ENCODE measurements at places on chromosomes 2 and 18. TPM values are rescaled to one million over a fixed set of nuclear protein-coding genes. Genes with fewer than 3 reads are reported as not detected.

HDHD2 gene
- total RNA-seq: 14.7 TPM

DNA sequence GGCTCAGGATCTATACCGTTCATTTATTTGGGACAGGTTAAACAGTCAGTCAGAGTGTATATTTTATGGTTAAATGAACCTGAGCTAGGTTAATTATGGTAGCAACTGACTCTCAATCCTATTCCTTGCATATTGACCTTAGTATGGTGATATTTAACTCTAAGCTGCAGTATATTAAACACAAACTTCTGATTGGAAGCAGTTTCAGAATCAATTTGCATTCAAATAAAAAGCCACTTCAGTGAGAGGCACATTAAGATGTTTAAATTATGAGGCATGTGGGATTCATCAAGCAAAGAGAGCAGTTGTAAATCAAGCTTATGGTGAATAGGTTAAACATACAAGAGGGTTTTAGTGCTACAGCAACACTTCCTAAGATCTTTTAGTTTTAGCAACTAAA, 40.4 kb downstream of the FRZB start:
- DNase-seq: no peak

LINC00305 gene
- not detected for total RNA-seq

C2orf78 gene
- not detected for total RNA-seq

CELF4 gene
- 0.11 TPM for total RNA-seq

DNA sequence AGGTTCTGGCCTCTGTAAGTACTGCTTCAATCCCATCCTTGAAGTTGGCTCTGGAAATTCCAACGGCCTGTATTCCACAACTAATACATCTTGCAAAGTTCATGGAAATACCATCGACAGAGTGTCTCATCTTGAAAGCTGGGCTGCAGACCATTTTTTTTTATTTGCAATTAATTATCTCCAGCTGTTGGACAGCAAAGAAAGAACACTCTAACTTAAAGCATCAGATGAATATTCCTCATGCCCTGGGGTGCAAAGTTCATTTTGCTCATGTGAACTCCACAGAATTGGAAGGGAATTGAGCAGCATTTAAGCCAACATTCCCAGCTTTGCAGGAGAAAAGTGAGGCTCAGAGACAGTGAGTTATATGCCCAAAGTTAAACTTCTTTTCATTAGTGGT, 96.5 kb upstream of the PIEZO2 start:
- DNase-seq: no peak

- no peak for DNase-seq
Measured at GRCh38 chr2:142582317-142582716, 295.1 kb upstream of the KYNU start.

DNA sequence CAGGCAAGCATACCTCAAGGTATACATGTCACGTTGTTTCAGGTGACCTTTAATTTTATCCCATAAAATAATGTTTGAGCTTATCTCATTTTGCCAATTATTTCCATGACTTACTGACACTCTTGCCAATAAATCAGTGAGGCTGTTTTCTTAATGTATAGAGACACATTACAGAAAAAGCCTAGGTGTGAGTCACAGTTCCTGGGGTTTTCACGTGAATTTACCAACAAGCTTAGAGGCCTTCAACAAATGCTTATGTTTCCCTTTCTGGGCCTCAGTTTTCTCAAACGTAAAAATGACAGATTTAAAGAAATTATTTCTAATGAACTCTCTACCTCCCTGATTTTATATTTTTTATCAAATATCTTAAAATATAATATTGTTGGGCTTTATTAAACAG, 517.5 kb upstream of the SPHKAP start:
- no peak for DNase-seq

GRCh38 chr2:95333888-95334338, 36.8 kb downstream of the KCNIP3 start:
- DNase-seq: no peak

DNA sequence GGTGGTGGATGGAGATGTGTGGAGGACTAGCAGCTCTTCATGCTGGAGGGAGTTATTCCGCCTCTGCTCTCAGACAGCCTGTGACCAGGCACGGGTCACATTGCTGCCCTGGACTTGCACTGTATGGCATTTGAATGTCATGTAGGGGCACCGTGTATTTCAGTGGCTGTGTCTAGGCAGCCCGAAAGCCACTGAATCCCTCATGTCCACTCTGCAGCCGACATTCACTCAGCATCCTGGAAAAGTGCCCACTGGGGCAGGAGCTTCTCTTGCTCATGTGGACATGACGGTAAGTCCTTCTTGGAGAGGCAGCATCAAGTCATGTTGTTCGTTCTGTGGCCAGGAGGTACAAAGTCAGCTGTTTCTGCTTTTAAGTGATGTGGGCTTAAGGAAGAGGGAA, 127.9 kb downstream of the SH3RF3 start:
- no peak for DNase-seq

DNA sequence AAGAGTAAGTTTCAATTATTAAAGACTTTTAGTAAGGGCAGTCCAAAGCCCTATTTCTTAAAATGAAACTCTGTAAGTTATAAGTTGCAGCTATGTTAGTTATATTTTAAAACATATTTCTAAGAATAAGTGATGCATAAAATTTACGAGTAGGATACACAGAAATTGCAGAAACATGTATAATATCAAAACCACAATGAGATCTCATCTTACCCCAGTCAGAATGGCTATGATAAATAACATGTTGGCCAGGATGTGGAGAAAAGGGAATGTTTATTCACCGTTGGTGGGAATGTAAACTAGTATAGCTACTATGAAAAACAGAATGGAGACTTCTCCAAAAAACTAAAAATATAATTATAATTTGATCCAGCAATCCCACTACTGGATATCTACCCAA, 201.2 kb downstream of the CBLN2 start:
- DNase-seq: no peak

DOK6 gene
- not detected for total RNA-seq

DNA sequence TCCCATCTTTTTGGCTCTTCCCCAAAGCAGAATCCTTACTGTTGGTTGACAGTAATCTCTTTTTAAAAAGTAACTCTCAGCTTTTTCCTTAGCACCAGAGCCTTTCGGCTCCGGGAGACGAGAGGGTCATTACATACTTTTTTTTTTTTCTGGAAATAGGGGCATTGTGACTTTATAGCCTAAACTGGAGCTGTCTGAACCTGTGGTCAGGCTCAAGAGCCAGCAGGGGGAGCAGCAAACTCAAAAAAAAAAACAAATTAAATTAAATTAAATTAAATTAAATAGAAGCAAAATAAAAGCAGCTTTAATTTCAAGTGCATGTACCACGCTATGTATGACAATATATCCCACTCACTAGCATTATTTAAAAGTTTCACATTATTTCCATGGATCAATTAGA, 156.6 kb downstream of the DTNA start:
- no peak for DNase-seq

DNA sequence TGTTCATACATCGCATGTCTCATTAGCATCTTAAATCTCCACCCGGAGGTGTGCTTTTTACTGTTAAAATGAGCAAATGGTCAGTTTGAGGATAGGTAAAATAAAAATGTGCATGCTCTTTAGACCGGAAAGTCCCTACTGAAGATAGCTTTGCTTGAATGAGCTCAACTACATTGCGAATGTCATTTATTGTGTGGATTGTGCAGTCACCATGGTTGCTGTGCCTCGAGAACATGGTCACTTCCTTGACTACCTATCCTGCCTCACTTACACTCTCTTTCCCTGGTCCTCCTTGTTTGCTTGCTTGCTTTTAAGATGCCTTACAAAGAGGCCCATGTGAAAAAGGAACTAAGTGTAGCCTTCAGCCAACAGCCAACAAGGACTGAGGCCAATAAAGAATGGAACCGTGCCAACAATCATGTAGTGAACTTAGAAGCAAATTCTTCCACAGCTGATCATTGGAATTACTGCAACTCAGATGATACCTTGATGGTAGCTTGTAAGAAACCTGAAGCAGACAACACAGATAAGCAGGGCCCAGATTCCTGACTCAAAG, 72.2 kb upstream of the BARD1 start:
- DNase-seq: no peak

IL1B gene
- total RNA-seq: not detected

LONRF2 gene
- not detected for total RNA-seq

GRCh38 chr2:73307720-73308119, 14.4 kb upstream of the EGR4 start:
- no peak for DNase-seq

DNA sequence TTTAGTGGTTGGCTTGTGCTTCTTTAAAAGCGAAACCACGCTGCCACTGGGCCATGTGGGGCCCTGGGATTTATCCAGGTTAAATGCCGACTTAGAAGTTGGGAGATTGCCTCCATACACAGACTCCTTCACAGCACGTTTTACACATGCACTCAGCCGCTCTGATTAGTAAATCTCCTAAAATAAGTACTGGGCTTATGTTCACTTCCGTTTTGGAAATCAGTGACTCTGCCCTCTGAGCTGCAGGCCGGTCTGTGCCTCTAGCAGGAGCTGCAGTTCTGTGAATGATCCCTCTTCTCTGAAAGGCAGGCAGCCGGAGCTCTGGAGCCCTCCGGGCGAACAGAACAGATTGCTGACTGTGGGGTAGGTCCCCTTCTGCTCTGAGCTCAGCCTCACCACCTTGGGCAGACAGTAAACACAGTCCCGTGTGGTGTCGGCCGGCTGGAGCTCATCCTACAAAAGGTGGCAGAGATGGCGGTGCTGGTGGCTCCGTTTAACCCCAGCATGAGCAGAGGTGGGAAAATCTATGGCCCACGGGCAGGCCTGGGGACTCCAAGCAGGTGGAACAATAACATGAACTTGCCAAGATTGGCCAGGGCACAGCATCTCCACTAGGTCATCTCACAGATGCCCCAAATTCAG, 9.8 kb upstream of the RAB17 start:
- DNase-seq: no peak

GRCh38 chr2:191664823-191665677, 12.9 kb upstream of the NABP1 start:
- DNase-seq: no peak

DNA sequence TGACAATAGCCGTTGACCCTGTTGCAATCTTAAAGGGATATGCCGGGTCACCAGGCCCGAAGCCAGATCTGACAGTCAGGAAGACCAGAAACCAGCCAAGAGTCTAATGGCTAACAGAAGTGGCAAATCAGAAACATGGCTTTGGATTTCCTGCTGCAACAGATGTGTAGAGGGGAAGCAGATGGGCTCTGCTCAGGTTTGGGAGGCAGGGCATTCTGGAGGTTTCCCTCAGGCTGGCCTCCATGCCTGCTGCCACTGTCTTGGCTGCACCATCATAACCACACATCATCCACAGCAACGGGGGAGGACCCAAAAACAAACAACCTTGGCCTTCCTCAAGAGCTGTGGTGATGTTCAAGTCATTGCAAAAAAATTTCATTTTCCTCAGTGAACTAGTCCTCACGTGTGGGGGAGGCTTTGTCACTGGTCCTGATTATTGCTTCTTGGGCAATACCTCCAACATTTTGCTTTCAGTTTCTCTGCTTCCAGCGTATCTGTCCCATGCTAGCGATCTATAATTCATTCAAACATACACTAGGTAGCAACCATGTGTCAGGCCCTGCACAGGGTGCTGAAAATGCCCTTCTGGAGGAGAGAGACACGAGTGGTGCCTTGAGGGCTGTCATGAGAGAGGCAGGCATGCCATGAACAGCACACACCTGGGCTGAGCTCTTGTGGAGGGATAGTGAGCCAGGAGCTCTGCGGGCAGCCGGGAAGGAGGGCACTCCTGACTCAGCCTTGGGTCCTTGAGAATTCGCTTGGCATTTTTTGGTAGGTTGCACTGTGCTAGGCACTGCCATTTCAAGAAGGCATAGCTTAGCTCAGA, 48.2 kb upstream of the LGALSL start:
- no peak for DNase-seq

GRCh38 chr2:207467716-207468347, 61.9 kb upstream of the CREB1 start:
- DNase-seq: no peak

- DNase-seq: no peak
Measured at GRCh38 chr2:240948086-240948485, 42.0 kb downstream of the CROCC2 start.

GRCh38 chr2:192885569-192886160, 690.9 kb upstream of the TMEFF2 start:
- no peak for DNase-seq

DNA sequence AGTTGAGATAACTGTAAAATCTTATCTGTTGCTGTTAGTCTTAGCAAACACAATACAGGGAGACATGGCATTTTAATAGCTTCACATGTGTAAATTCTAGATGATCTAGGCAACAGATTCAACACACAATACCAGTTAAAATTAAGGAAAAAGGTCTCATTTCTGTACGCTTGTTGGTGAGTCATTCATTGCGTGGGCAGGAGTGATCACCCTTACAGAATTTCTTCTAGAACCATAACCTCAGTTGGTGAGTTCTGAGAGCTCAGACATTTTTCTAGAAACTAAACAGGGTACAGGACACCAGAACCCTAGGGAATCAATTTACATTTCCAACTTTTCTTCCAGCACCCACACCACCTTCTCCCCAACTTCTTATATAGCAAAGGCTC, 81.9 kb downstream of the SLC8A1 start:
- DNase-seq: no peak

GRCh38 chr2:17950006-17950405, 71.5 kb downstream of the KCNS3 start:
- no peak for DNase-seq

MSH2 gene
- 72.5 TPM for total RNA-seq

POU3F3 gene
- not detected for total RNA-seq
